ENCODE measurements at places on chromosomes 5 and 9.

DNA sequence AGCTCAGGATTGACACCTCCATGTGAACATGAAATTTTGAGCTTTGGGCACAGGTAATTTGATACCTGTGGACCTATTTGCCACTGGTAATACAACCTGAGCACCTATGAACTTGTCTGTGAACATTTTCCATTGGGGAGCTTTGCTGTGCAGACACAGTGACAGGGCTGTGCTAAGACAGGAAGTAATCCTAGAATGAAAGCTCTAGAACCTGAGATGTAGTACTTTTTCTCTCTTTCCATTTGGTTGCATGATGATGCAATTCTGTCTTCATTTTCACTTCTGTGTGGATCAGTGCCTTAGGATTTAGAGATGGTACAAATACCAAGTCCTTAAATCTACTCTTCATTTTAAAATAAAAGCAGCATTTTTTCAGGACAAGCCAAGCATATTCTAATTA is 216.9 kb downstream of the NR3C1 start:
- DNase-seq: no peak

GRCh38 chr5:76280494-76280893 is 122.6 kb upstream of the IQGAP2 start:
- DNase-seq: no peak

- no peak for DNase-seq
These were observed 5.5 kb upstream of the TNFSF15 start for GRCh38 chr9:114811301-114811700.

- DNase-seq: no peak
These were observed 586 bp upstream of the FCHO2 start for GRCh38 chr5:72955143-72955767.

- DNase-seq: no peak
These were observed 760.2 kb downstream of the TAF11L14 start for GRCh38 chr5:18394443-18394804.

DNA sequence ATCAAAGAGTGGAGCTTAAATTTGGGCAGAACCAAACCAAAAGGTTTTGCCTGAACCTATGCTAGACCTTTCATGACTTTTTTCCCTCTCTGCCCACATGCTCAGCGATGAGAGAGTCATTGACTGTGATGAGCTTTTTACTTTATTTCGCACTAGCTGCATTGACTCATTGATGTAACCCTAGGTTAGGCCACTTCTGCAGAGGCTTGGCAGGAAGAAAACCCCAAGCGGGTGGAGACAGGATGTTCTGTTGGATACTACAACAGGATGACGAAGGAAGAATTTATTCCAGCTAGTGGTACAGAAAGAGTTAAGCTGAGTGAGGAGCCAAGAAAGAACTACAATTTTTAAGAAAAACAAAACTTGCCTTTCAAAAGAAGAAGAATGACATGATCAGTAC is 18.4 kb downstream of the AGXT2 start:
- no peak for DNase-seq

DNA sequence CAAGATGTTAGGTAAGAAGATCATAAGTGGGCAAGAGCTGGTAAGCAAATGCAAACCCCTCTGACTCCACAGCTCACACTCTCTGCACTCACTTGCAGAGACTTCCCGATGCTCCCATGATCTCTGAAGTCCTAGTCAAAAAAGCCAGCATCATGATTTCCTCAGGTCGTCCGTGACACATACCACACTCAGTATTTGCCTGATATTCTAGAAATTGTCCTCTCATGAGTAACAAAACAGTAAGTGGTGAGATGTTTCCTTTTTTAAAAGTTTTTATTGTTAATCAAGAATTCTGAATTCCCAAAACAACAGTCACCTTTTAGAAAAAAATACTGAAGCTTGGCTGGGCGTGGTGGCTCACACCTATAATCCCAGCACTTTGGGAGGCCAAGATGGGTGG is 194.6 kb downstream of the DENND1A start:
- DNase-seq: no peak

GRCh38 chr5:35819026-35819425 is 37.7 kb upstream of the IL7R start:
- no peak for DNase-seq

DNA sequence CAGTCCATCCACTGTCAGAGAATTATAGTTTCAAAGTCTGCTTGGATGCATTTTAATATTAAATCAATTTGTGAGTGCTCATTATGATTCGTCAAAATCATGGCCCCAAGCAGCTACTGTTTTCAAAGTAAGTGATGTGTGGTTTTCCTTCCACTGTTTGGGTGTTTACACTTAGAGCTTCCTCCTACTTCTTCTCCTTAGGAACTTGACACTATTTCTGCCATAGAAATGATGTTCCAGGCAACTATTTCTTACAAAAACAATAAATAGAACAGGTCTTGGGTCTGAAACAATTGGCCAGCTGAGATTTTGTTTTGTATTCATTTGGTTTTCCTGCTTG is 132.8 kb upstream of the RAI14 start:
- DNase-seq: no peak

- DNase-seq: no peak
These were observed 54.5 kb downstream of the C9orf152 start for GRCh38 chr9:110153431-110153830.

DNA sequence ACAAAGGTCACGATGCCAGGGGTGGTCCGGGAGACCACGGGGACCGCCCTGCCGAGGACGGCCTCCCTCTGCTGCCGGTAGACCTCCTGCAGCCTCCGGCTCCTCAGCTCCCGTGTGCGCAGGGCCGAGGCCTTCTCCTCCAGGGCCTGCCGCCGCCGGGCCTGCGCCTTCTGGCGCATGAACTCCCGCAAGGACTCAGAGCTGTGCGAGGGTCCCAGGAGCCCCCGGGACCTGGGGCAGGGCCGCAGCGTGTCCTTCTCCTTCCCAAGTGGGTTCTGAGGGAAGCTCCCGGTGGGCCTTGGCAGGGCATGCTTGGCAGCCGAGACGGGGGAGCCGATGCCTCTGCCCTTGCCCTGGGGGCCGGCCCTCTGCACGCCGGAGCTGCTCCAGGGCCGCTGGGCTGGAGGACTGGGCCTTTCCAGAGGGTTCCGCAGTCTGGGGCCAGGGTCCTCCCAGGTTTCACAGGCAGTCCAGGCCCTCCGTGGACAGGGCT is 13.3 kb downstream of the CCDC187 start:
- no peak for DNase-seq

Data from central memory CD4-positive, alpha-beta T cell (primary cell).